ENCODE measurements at places on chromosomes 5 and 9.

DNA sequence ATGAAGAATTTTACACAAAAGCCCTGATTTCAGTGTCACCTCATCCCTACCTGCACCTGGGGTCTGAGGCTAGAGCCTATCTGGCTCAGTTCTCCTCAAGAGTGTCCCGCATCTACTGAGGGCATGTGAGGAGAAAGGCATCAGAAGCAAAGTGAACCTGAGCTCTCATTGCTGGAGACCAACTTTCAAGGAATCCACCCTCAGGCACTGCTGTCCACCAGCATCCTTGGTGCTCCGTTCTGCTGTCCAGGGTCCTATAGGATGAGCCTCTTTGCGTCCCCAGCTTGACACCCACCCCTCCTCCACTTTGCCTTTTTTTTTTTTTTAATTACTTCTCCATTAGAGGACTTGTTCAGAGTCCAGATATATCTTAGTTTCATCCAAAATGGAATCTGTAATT, 49.5 kb downstream of the CAMSAP1 start:
- DNase-seq: no peak

GRCh38 chr9:106075236-106075959, 381.1 kb downstream of the TMEM38B start:
- no peak for DNase-seq

GRCh38 chr9:126403397-126403796, 76.8 kb downstream of the MVB12B start:
- no peak for DNase-seq

GRCh38 chr9:83220730-83221129, 157.8 kb upstream of the RASEF start:
- DNase-seq: no peak

DNA sequence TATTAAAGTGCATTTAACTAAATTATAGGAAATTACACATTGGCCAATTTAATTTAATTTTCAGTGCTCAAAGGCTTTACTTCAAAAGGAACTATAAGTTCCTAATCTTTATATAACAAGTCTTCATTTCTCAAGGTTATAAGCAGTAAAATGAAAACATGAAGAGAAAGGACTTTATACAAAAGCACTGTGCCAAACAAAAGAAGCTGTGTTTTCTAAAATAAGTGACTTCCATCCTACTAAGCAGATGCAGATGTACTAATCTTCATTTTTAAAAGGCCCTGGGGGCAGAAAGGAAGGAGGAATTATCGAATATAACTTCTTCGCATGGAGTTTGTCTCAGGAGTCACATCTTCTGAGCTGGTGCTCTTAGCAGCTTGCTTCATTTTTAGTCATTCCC, 81.4 kb downstream of the SHC3 start:
- DNase-seq: no peak

Measured in HTR-8/SVneo (cell line).